ENCODE measurements at places on chromosomes 7 and 10.

GRCh38 chr7:129843365-129843898, 109.3 kb downstream of the UBE2H start:
- DNase-seq: no peak

- no peak for DNase-seq
Observed at GRCh38 chr10:104750291-104750690, 109.2 kb downstream of the SORCS3 start.

- DNase-seq: no peak
Observed at GRCh38 chr10:16944402-16944801, 127.2 kb upstream of the RSU1 start.

DNA sequence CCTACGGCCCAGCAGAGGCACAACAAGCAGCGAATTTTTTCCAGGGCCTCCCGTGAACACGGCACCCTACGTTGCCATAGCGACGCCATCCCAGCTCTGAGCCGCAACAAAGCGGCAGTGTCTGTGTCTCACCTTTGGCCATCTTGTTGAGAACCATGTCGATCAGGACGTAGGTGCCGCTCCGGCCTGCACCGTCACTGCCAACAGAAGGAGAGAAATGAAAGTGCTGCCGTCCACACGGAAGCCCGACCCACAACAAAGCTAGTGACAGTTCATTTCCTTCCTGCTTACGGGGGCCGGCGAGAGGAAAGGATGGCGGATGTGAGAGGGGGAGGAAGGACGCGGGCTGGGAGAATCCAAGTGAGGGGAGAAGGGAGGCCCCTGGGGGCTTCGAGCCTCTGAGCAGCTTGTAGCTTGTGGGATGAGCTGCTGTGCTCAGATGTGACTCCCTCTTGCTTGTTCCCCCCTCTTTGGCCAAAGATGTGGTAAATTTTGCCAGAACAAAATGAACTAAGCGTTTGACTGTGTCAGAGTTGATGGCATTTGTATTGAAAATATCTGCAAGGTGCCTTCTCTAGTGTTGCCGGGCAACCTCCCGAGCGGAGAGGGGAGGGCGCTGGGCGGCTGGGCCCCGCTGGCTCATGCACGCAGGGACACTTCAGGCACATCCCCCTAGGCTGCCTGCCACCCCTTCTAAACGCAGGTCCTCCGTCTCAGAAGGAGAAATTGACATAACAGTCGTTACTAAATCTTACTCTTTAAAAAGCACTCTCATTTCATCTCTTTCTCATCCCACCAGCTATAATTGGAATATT, 232.2 kb downstream of the DNAJB6 start:
- DNase-seq: peak; percentile 80

- DNase-seq: no peak
Observed at GRCh38 chr10:31635415-31636065, 293.1 kb downstream of the ARHGAP12 start.

GRCh38 chr10:8235253-8236027, 181.0 kb downstream of the GATA3 start:
- no peak for DNase-seq

DNA sequence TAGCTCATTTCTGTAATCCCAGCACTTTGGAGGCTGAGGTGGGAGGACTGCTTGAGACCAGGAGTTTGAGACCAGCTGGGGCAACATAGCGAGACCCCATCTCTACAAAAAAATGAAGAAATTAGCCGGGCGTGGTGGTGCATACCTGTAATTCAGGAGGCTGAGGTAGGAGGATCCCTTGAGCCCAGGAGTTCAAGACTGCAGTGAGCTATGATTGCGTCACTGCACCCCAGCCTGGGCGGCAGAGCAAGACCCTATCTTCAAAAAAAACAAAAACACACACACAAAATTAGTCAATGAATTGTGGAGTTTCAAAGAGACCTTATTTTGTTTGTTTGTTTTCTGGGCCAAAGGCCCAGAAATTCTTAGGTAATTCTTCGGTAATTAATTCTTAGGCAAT, 110.0 kb downstream of the CUX1 start:
- no peak for DNase-seq

DNA sequence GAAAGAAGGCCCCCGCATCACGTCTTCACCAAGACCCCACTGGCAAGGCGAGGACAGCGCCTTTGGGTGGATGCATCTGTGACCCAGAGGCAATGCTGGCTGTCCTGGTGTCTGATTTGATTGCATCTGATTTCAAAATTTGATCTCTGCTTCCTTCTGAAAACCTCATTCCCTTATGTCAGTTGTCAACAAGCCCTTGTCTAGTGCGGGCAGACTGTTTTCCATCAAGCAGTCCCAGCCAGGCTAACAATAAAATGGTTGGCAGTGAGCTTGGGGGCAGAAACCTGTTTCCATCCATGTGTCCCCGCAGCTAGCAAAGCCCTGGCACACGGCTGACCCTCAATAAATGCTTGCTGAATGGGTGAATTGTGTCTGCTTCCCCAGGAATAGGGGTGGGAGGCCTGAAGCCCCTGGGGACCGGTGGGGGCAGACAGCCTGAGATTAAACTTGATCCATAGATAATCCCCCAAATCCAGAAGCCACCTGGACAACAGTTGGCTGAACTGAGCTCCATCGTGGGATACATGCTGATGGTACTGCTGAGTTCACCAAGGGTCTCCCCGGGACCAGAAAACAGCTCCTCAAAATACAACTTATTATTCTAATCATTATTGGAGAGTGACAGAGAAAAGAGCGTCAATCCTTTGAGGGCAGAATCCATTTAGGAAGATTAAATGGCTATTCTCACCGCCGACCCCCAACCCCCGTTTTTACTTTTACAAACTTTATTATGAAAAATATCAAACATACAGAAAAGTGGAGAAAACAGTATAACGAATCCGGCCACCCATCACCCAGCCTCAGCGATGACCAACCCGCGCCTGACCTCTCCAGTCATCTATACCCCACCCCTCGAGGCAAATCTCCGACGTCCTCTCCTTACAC, 912 bp upstream of the DUSP5 start:
- no peak for DNase-seq

DNA sequence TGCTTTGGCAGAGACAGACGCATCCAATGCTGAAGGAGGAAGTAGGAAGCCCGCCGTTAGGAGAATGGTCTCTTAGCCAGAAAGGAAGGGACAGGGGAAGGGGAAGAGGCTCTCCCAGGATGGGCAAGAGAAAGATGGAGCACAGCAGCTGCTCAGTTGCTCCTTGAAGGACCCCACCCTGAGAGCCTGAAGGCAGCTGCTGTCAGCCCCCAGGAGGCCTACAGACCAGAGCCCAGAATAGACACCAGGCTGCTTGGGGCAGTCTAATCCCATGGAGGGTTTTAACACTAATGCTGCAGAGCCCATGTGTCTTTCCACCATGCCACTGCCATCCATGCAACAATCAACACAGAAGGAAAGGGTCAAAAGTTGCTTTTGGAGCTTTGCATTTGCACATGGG, 3.5 kb upstream of the C7orf33 start:
- DNase-seq: no peak

DNA sequence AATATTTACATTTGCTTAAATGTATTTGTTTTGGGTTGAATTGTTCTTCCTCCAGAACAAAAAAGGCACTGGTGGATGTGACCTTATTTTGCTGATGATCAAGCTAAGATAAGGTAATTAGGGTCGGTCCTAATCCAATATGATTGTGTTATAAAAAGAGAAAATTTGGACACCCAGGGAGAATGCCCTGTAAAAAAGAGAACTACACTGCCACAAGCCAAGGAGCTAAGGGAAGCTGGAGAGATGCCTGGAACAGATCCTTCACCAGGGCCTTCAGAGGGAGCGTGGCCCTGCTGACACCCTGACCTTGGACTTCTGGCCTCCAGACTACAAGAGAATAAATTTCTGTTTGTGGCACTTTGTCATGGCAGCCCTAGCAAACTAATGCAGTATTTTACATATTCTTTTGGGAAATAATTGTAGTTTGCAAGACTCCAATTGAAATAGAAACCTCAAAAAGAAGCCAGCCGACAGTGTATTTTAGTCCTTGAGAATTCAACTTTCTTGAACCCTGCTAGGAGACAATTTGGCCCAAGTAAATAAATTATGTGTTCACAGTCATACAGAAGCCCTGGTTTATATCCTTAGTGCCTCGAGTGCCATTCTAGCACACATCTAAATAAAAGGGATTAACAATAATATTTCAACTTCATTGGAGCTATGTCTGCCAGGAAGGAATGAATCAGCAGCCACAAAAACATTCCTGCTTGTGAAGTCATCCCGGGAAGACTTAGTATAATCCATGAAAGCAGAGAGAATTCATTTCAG, 164.6 kb downstream of the PKD1L1 start:
- no peak for DNase-seq

- DNase-seq: no peak
Observed at GRCh38 chr10:131770946-131771633, 129.7 kb upstream of the PPP2R2D start.

DNA sequence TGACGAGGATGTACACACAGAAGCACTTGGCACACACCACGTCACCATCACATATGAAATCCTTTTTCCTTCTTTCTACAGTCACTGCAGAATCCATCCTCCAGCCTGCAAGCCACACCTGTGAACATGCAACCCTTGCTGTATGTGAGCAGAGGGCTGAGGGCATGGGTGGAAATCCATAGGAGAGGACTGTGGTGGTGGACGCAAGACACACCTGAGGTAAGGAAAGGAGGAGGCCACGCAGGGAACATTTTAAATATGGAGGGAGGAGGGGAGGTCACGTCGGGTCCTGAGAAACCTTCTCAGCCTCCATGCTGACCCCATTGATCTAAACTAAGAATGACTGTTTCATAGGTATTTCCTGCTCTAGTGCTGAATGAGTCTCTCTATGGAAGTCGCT, 28.6 kb downstream of the ADARB2 start:
- DNase-seq: no peak

DNA sequence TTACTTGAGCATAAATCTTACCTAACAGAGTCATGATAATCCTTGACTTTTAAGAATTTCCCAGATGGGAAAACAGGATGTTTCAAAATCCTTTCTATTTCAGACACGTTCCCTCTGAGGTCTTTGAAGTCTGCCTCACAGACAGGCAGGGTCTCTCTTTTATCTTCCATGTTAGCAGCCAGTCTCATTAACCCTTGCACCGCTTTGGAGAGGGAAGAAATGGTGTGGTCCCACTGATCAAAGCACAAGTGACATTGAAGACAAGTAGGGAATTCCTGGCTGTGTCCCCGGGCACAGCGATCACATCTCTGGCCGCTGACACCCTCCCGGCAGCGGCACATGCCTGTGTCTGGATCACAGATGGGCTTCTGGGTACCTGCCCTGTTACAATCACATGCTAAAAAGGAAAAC, 52.7 kb upstream of the LAMB1 start:
- no peak for DNase-seq

- DNase-seq: no peak
Observed at GRCh38 chr7:12771378-12771877, 84.0 kb downstream of the ARL4A start.

- no peak for DNase-seq
Observed at GRCh38 chr7:31192986-31193385, 140.9 kb downstream of the ADCYAP1R1 start.

GRCh38 chr10:6130848-6131470, 42.1 kb downstream of the RBM17 start:
- DNase-seq: no peak

DNA sequence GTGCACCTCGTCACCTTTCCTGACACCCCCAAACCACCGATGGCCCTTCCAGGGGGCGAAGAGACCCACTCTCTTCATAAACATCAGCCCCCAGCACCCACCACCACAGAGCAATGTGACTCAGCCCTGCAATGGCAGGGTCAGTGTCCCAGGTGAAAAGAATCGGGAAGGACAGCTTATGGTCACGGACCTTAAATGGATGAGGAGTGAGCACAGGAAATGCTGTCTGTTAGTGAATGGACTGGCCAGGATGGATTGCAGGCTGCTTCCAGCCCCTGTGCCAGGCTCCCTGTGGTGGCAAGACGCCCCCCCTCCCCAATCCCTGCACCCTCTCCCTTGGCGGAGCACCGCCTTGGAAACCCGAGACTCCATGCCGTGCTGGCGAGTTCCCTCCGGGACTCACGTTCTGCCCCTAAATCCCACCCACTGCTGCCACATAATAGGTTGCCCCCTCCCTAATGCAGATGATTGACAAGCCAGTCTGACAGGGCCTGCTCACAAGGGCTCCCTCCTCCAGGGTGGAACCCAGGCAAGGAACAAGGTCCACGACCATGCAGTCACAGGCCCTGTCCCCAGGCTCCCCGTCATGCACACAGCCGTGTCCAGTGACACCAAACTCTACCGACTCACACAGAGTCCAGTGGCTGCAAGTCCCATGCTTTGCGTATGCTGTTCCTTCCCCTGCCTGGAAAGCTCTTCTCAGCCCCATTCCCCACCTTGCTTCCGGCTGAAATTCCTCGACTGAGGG, 7.3 kb downstream of the ASB13 start:
- no peak for DNase-seq

DNA sequence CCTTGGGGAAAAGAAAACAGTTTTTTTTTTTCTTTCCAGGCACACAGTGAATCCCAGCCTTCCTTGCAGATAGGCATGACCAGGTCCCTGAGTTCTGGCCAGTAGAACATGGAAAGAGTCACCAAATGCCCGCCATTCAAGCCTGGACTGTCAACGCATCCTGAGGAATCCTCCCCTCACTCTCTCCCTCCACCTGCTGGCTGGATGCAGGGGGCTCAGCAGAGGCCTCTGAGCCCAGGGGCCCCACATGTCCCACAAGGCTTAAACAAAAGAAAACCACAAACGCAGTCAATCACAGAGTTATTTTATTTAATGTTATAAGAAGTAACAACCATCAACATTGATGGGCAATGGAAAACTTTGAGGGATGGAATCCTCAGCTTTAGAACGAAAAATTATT, 93.1 kb downstream of the JCAD start:
- DNase-seq: no peak

GRCh38 chr10:63286754-63287264, 153.7 kb downstream of the NRBF2 start:
- DNase-seq: no peak
